Regular cardiac myocyte (primary cell): ENCODE measurements at places on chromosomes 5 and 9. TPM values are rescaled to one million over a fixed set of nuclear protein-coding genes. Genes with fewer than 3 reads are reported as not detected.

The NTRK2 gene
- 2.3 and 2.8 TPM in 2 replicates for total RNA-seq

The PCSK1 gene
- 0.19 and 2.3 TPM in 2 replicates for total RNA-seq

The C5orf52 gene
- total RNA-seq = not detected in 2 replicates

The PCDHB4 gene
- under 0.01 and 0.85 TPM in 2 replicates for total RNA-seq

The ADAMTS16 gene
- under 0.01 TPM in 1 of 2 replicates, not detected in the other for total RNA-seq

The ARID3C gene
- under 0.01 and 0.28 TPM in 2 replicates for total RNA-seq
